ENCODE measurements at places on chromosomes 2 and 18.

- DNase-seq: no peak
These were observed 14.4 kb downstream of the ADCYAP1 start for GRCh38 chr18:919078-919477.

- no peak for DNase-seq
These were observed 5.2 kb upstream of the MAP3K2 start for GRCh38 chr2:127392828-127393578.

DNA sequence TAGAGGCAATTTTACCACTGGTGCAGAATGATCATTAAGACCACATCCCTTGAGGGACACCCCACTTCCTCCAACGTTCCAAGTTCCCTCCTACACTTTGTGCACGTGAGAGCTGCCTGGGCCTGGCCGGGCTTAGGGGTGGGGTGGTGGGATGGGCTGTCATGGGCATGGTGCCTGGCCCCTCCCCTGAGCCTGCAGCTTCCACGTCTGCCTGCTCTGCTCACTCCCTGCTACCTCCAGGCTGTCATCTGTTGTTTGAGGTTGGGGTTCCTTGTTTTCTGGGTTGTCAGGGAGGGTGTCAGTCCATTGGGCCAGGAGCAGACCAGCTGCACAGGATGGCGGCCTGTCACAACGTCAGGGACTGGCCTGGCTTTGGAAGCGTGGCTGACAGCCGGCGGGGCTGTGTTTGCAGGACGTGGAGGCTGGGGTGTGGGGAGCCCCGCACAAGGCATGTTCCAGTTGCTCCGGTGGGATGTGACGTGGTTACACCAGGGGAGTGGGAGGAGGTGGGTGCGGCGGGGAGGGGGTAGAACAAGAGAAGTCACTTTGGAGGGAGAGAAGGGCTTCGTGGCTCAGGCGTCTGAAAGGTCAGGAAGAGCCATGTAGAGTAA lies 72.3 kb downstream of the RTP5 start:
- no peak for DNase-seq

- no peak for DNase-seq
These were observed 251.4 kb upstream of the STON1 start for GRCh38 chr2:48278590-48278989.

- no peak for DNase-seq
These were observed 48.7 kb upstream of the AGAP1 start for GRCh38 chr2:235445116-235445515.

DNA sequence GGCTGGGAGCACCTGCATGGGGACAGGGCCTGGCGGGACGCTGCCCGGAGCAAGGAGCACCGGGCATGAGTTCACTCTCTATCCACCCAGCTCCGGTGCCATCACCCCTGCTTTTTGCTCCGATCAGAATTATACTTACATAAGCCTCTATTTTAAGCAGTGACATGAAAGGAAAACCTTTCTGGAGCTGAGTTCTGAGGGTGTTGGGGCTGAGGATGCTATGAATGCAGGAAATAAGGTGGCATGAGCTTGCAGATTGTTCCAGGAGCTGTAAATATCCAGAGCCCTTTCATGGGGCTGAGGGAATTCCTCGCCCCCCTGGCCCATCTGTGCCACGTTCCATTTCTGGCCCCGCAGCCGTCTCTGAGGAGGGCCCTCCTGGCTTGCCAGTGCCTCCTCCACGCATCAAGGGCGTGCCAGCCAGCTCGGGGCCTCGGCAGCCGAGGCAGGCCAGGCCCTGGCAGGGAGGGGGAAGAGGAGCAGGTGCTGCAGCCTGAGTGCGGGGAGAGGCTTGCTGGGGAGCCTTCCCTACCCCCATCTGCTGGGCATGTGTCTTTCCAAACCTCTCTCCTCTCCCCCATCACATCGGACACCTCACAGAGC lies 91.7 kb upstream of the MCFD2 start:
- no peak for DNase-seq

- DNase-seq: no peak
These were observed 198.5 kb upstream of the GALNT5 start for GRCh38 chr2:157059036-157059435.

DNA sequence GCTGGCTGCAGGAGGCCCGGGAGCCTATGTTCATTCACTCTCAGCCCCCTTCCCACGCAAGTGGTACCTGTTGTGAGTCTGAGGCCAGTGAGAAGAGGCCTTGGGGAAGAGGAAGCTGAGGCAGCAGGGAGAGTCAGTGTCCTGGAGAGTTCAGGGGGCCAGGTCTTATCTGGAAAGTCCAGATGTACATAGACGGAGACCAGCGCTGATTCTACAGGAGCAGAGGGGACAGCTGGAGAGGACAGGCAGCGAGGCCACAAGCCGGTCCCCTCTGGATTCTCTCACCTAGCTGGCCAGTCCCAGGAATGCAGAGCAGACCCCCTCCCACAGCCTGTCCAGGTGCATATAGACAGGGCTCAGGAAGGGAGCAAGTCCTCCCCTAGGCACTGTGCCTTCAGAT lies 29.1 kb upstream of the SELENOI start:
- no peak for DNase-seq

DNA sequence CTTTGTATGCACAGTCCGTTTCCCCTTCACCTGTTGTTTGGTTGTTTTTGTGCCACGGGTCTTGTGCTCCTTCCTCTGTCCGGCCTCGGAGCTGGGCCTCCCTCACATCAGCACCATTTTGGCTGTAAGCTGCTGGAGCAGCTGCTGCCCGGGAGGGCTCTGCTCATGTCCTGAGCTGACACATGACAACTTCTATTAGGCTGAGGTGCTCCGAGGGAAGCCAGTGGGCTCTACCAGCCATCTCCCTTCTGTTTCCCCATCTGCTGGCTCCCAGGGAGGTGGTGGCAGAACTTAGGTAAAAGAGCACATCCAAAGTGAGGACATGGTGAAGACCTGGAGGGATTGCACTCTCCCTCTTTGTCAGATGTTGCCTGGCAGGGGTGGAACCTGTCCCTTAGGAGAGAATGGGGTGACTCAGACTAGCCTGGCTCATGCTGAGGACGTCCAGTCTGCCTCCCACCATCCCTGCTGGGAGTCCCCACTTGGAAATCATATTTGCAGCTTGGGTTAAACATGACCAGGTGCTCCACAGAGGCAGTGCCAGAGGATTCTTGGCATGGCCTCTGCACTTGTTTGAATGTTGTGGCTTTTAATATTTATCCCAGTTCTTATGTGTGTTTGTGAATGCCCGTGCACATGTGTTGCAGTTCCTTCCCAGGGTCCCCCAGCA lies 49.8 kb upstream of the TNP1 start:
- DNase-seq: no peak

GRCh38 chr2:236956031-236956618 lies 129.6 kb upstream of the COPS8 start:
- no peak for DNase-seq

DNA sequence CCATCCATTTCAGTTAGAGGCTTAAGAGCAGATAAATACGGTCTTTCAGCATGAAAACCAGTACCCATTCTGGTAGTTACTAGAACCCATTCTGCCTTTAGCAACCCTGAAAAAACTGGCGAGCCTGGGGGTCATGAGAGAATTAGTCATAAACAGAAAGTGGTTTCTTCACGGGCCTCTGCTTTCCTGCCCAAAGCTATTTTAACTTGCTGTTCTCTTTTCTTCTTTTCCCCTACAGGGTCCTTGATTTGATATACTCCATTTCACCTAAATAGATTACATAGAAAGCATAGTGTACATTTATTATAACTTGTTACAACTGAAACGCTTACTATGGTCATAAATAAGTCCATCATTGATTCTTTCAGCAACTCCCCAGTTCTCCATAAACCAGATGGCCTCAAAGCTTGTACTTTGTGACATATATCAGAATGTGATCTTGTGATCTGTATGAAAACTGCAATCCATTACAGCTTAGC lies 48.3 kb downstream of the WDFY1 start:
- no peak for DNase-seq

DNA sequence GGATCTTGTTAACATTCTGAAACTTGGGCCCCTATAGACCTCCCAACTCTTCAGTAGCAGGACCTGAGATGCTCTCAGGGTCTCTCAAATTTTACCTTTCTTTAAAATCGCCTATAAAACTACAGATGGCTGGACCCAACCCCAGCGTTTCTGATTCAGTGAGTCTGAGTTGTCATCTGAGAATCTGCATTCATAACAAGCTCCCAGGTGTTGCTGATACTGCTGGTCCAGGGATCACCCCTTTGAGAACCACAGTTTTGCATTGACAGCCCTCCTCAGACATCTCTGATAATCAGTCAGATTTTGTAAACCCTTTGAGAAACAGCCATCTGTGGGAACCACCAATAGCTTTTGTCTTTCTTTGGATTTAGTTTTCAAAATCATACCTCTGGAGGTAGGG lies 315.8 kb downstream of the CYRIA start:
- no peak for DNase-seq

- no peak for DNase-seq
These were observed 1.4 kb downstream of the IHH start for GRCh38 chr2:219059375-219059724.
